ENCODE measurements at places on chromosomes 3 and 15.

GRCh38 chr3:115245899-115246298 is 98.8 kb upstream of the ZBTB20 start:
- no peak for DNase-seq

DNA sequence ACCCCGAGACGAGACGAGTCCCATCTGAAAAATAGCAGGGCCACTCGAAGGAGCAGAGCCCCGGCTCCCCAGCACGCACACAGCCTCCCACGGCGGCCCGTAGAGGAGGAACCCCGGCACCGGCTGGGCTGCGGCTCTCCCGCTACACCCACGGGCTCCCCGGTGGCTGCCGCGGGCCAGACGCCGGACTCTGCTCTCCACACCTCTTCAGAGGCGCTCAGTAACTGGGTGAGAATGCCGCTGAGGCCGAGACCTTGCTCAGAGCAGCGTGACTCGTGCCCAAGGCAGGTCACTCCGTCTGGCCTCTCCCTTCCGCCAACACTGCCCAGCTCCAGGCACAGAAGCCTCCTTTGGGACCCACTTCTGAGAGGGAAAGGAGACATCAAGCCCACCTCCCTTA is 34.4 kb downstream of the TNK2 start:
- no peak for DNase-seq

- DNase-seq, result no peak
These were observed 19.8 kb upstream of the USP3 start for GRCh38 chr15:63484433-63485186.

DNA sequence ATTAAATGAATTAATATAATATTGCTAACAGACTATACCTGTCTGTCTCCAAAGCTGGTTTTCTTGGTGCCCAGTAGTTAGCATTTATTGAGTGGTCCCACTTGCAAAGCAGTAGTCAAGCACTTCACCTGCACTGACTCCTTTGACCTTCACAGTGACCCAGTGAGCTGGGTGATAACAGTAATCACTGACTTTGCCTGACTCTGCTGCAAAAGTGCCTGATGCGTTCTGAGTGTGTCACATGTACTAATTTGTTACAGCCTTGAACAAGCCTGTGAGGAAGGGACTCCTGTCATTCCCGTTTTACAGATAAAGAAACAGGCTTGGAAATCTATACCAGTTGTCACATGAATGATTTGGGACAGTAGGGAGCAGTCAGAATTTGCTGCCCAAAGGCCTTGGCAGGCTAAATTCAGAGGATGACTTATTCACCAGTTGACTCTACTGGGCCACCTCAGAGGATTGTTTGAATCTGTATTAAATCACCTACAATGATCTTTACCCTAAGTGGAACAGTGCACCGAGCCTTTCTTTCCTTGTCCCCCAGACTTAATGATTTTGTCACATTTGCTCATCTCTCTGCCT is 116.6 kb upstream of the PLXNA1 start:
- DNase-seq, result no peak

DNA sequence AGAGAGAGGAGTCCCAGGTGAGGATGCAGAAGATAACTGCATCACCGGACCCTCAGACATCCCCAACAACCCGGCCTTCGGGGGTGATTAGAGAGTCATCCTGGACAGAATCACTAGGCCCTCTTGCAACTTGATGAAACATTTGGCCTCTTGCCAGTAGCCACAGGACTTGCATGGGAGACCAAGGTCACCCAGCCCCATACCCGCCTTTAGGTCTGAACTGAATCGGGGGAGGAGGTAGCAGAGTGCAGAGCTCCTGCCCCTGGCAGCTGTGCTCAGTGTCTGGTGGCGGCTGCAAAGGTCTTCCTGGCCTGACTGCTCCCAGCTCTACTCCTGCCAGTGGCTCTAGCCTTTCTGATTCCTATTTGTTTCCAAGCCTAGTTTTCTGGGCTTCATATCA is 12.4 kb downstream of the PIF1 start:
- DNase-seq, result no peak

- DNase-seq, result no peak
These were observed 246.2 kb upstream of the TBL1XR1 start for GRCh38 chr3:177443469-177443868.

DNA sequence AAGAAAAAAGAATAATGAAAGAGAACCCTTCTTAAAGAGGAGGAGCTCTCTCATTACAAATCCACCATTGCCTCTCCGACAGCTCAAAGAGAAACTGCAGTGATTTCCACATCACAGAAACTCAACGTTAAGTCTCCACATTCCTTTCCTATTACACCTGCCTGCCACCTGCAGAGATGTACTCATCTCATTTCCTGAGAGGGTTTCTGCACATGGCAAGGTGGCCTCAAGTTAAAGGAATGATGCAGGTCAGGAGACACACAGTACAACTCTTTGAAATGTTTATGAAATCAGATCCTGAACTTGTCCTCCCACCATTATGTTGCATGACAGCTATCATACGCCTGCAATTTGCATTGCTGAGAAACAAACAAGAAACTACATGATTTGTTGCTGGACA is 458.4 kb upstream of the ADAMTS9 start:
- no peak for DNase-seq

DNA sequence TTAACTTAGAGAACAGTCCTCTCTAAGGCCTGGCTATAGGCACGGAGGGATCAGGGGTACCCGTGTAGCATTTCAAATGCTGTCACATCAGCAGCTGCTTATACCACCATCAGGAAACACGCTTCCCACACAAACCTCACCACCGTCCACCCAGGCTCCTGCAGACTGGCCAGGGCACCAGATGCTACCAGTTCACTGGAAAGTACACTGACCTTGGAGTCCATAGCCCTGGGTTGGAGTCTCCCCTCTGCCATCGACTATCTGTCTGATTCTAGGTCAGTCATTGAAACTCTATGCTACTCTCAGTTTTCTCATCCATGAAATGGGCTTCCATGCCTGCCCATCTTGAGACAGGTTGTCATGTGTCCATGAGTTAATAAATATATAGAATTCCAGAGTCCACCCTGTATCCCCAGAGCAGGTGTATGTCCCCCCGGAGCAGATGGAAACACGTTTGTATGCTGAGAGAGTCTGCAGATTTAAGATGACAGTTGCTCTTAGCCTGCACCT is 156.0 kb upstream of the SMAD3 start:
- DNase-seq, result no peak

DNA sequence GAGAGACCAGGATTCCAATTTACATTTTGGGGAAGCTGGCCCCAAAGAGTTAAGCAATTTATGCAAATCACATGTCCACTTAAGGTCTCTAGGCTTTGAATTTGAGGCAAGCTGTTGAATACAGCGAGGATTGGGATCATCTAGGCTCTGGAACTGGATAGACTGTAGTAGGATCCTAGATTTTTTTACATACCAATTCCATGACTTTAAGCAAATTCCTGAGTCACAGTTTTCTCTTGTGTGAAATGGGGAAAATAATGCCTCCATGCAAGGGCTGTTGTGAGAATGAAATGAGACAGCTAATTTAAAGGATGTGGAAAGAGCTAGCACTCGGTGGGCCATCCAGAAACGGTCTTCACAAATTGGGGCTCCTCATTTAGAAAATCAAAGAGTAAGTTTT is 103.4 kb downstream of the MINAR1 start:
- DNase-seq, result no peak

GRCh38 chr15:27743638-27744037 is 355.5 kb downstream of the OCA2 start:
- no peak for DNase-seq

- DNase-seq, result no peak
These were observed 55.3 kb downstream of the CCR4 start for GRCh38 chr3:33006571-33007286.

DNA sequence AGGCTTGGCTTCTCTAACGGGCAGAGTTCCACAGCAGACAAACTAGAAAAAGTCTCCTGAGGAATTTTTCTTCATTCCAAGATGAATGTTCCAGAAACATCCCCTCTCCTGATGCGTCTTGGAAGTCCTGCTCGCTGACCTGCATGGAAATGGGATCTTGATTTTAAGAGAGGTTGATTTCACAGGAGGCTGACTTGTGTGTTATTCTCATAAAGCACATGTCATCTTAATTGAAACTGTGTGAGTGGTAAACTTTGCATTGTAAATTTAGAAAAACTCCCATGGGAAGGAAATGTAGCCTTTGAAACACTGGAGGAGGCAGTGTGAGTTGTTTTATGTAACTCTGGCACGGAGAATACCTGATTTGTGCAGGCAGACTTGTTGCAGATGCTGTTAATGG is 337.8 kb upstream of the NR2E3 start:
- no peak for DNase-seq

DNA sequence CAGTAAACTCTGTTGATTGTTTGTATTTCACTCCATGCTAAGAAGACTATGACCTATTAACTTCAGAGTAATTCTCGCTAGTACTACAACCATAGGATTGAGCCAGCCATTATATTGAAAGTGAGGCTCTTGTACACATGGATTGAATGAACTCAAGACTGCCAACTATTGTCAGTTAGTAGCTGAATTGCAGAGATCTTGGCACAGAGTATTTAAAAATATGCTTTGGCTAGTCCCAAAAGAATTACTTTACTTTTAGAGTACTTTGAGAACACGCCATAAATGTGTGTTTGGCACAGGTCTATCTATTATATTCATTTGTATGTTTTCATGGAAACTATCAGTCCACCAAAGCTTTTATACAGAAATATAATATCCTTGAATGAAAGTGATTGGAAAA is 226.7 kb upstream of the DCBLD2 start:
- DNase-seq, result no peak

DNA sequence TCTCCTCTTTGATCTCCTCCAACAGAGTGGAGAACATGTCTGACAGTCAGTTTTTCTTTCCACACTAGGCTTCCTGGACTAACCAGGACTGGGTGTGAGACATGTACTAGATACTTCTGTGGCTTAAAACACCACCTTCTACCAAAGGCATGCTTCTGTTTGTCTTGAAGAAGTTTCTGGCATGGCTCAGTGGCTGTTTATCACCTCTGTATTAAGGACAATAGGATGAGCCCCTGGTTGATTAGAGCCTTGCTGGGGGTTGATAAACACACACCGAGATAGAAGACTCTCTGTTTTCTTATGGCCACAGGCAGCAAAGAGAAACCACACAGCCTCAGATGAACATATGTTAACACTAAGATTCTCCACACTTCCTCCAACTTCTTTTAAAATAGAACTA is 40.5 kb downstream of the SV2B start:
- no peak for DNase-seq

DNA sequence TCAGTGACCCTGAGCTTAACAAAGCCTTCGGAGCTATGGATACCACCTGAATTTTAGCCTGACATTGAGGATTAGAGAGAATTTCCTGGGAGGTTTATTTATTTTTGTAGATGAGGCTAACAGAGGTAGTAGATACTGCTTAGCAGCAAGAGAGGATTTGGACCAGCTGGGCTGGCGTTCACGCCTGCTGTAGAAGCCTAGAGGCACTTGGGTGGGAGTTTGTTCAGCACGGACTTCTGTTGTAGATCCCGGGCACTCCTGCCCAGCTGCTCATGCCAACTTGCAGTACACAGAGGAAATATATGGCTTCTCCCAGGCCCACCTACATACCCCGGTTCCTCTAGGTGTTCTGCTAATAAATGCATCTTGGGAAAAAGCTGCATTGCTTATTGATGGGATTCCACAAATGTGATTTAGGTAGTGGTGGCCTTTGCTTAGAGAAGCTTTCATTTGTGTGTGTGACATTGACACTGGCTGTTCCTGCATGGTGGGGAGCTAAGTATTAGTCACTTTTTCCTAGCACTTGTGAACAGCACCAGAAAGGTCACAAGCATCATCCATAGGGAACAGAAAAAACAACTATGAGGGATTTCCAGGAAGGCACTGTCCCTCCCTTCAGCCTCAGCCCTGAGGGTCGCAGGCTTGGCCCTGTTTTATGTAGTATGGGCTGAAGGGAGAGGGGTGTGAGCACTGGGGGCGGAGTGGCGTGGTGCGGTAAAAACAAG is 324.8 kb upstream of the LRRFIP2 start:
- DNase-seq, result no peak

DNA sequence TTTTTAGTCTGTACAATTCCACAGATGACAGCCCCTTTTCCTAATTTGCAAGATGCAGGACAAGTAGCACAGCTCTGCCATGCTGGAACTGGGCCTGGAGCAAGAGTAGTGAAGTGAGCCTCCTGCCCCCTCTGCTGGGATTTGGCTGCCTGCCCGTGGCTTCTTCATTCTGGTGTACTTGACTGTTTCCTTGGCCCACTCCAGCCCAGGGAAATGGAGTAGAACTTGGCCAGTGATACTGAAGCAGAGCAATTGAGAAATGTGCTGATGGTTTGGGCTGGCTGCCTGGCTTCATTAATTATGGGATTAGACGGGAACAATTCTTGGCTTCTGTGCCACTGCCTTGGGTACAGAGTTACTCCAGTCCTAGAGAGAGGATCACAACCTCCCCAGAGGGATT is 2.8 kb downstream of the GPD1L start:
- DNase-seq, result no peak

DNA sequence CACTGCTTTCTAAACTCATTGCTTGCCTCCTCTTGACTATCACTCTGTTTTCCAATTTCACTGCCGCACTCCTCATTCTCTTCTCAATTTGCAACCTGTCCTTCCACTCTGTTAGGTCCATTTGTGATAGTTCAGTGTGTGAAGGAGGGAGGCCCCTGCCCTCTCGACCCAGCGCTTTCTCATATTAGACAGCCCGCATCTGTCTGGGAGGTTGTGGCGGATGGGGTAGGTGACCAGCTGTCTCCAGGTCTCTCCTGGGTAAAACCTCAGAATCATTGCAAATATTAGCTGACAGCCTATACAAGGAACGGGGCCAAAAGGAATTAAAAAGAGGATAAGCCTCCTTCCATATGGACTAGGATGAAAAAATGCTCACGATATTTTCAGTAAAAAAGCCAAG is 358.3 kb downstream of the SHQ1 start:
- no peak for DNase-seq

- DNase-seq, result no peak
These were observed 38.8 kb downstream of the SPG21 start for GRCh38 chr15:64950888-64951287.

GRCh38 chr3:132261506-132261905 is 55.7 kb upstream of the ACP3 start:
- no peak for DNase-seq

- no peak for DNase-seq
These were observed 67.1 kb upstream of the AKAP13 start for GRCh38 chr15:85313339-85313738.

GRCh38 chr15:93359425-93360131 is 270.6 kb upstream of the RGMA start:
- DNase-seq, result no peak

DNA sequence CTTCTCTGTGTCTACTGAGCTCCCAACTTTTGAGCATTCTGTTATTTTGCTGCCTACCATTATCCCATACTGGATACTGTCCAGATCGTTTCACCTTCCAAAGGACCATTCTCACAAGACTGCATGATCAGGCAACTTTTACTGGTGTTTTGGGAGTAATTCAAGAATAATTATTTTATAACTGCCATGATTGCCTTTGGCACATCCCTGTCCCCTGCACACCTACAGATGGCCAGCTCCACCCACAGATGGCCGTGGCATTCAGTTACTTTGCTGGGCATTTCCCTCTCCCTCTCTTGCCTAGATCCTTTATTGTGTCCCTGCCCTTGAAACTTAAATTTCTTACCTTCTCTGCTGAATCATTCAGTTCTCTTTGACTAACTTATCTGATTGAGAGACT is 263.9 kb downstream of the DIPK2A start:
- DNase-seq, result no peak

Measured in stimulated activated CD4-positive, alpha-beta T cell treated with anti-CD3 and anti-CD28 coated beads, Interleukin-4, amount 100 ng/mL, for 1 hour (primary cell).